Right atrium auricular region (tissue), 2 donors: ENCODE measurements at places on chromosomes 2 and 18.

GRCh38 chr2:113877711-113878598, 11.9 kb upstream of the ACTR3 start:
- DNase-seq: no peak

DNA sequence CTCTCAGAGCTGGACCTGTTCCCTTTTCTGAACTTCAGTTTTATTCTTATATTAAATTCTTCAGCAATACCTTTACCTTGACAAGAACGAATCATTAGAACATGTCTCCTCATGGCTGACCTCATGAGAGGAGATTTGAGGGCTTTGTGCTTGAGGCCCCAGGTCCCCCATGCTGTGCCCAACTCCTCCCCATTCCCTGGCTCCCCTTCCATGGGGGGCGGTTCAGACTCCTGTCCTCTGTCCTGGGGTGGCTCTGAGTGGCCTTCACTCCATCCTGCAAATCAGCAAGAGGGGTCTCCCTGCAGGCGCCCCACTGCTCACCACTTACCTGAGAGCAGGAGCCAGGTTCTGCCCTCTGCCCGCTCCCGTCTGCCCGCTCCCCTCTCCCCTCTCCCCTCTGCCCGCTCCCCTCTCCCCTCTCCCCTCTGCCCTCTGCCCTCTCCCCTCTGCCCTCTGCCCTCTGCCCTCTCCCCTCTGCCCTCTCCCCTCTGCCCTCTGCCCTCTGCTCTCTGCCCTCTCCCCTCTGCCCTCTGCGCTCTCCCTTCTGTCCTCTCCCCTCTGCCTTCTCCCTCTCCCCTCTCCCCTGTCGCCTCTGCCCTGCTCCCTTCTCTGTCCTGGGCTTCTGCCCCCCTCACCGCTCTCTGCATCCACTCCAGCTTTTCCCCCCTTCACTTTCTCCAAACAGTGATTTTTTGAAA, 98.7 kb upstream of the ALKAL2 start:
- no peak for DNase-seq

- no peak for DNase-seq
Measured at GRCh38 chr2:217751192-217751591, 251.6 kb downstream of the TNS1 start.

DNA sequence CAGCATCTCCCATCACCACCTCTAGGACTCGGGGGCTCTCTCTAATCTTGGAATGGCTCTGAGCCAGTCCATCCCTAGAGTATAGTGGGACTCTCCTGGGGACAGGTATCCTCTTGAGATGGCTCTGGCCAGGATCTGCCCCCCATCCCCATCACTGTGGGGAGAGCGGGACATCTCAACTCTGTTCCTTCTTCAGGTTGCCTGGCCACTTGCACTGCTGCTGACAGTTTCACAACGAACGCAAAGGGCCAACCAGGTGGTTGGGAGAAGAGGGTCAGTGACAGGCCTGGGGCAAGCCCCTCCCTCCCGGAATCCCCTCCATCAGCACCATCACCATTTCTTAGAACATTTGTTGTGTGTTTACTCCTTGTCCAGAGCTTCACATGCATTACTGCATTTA, 62.6 kb downstream of the CIB4 start:
- DNase-seq: no peak

DNA sequence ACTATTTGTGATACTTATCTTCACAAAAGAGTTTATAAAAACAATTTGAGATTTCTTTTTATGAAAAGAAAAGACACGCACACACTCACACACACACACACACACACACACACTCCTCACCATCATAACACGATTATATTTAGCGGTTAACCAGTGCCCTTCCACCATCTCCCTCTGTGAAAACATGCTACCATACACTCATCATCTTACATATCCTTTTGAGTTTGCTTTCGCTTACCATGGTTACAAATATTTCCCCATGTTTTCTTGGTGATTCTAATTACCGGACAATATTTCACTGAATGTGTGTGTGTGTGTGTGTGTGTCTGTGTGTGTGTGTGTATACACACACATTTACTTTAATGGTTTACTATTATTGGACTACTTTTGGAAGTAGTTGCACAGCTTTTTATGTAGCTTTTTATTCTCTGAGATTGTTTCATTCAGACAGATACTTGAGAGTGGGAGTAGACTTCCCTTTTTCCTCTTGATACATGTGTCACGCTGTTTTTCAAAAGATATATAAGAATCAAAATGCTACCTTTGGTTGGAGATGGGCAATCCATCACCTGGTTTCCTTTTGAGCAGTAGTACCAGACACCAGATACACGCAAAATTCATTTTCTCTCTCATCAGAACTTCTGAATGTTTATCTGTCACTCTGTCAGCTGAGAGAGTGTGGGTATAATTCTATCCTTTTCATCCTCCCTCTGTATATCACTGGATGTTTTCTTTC, 138.1 kb downstream of the SETBP1 start:
- no peak for DNase-seq

DNA sequence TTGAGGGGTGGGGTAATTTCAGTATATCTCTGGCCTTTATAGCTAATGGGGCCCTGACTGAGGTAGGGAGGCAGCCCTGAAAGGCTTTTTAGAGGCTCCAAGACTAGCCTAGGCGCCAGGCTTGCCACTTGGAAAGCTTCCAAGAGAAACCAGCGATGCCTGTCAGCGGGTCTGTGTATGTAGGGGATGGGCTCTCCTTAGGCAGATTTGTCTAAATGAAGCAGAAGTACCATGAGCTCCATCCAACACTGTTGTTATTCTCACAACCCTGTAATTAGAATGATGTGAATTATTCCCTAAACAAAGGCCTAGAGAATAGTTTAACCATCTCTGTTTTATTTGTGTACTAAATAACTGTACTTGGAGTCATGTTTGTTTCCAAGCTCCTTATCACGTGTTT, 138.1 kb downstream of the B3GNT2 start:
- DNase-seq: no peak

DNA sequence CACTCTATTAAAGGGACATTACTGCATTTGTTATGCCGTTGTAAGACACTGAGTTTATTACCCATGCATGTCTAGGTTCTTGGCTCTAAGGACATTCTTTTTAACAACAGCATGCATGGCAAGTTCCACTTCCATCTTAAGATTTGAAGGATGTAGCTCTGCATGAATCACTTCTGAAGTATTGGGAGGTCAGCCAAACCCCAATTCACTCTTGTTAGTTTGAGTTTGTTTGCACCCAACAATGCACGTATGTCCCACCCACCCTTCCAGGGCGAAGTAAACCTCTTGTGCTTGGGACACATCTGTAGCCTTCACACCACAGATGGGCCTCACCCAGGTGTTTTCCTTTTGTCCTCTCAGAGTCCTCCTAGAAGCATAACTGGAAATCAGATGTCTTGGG, 5.6 kb upstream of the LAMA3 start:
- no peak for DNase-seq

DNA sequence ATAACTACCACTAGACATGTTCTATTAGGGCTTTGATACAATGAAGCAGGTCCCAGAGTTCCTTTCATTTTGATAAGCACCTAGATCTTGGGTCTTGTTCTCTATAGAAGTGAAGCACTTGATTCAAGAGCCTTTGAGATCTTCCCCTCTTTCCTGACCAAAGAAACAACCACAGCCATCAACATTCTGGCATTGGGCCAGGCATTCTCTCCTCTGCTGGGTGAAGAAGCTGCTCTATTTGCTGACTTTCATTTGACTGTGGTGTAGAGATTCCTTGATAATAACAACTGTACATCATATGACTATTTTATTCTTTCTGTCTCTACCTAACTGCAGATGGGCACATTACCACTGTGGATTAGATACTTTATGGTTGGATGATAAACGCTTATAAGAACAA, 96.6 kb upstream of the LYPD1 start:
- DNase-seq: no peak

GRCh38 chr2:202909394-202910192, 1.9 kb downstream of the WDR12 start:
- DNase-seq: no peak

- DNase-seq: no peak
Measured at GRCh38 chr2:73212098-73212447, 2.0 kb upstream of the SMYD5 start.

GRCh38 chr2:241813644-241814392, 4.8 kb downstream of the NEU4 start:
- DNase-seq: no peak

GRCh38 chr2:153622285-153622684, 143.7 kb upstream of the RPRM start:
- DNase-seq: no peak

DNA sequence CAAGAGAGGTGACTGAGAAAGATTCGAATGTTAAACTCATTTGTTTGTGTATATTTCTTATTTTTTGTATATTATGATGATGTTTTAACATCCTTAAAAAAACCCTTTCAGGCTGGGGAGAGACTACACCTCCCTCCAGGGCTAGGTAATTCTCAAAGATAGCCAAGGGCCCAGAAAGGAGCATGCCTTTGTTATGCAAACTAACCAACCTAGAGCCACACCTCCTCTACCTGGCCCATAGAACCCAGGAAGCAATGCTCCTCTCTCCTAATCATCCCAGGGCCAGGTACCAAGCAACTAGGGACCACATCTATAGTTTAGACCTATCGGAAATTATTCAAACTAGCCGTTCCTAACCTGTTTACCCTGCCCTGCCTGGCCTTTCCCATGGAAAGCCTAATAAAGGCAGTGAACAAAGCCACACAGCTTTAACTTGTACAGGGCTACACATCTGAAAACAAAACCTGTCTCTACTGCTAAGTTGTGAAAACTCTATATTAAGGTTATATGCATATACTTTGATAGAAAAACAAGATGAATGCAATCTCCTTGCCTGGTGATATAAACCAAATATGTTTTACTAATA, 79.7 kb downstream of the COLEC12 start:
- no peak for DNase-seq

- DNase-seq: no peak
Measured at GRCh38 chr18:64403784-64404503, 255.1 kb upstream of the LINC00305 start.

DNA sequence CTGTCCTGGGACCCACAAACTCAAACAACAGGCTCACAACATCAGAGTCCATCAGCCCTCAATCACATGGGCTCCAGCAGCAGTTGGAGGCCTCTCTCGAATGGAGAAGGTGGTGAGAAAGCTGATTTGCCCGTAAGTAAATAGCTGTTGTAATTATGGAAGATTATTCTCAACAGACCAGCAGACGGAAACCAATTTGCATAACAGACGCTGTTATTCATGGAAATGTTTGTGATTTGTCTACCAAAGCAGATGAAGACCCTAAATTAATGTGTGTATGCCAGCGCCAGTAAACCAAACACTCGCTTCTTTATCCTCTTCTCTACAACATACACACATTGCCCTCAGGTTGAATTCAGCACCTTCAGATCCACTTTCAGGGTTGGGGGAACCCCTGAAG, 23.4 kb upstream of the GALNT14 start:
- DNase-seq: peak; percentile 18

DNA sequence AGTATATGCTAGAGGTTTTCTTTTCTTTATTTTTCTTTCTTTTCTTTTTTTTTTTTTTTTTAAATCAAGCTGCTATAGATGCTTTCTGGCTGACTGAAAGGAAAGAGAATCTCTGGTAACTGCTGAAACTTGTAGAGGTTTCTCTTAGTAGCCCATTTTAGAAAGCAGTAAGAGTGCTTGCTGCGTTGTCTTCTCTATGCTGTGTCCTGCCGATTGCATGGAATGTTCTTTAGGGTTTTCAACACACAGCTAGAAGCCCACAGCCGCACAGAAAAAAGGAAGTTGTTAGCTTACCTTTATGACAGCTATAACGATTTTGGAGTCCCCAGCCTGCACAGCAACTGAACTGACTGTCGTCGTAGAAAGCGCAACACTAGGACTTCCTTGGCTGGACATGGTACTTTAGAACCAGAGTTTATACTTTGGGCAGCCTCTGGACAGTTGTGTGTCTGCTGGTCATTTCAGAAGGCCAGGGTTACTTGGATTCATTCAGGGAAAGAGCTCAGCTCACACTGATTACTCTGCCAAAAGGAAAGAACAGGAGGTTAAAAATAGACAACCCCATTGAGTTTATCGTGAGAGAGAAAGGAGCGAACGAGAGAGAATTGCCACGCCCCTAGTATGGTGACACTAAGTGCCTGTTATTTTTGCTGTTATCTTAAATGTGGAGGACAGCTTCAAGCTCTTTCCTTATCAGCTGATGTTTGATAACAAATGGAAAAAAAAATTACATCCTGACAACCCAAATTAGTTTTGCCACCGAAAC, at the start of gene CCDC141:
Gene CCDC141, minus strand, starts transcription at position 592 of the 766 bp plus-strand sequence. Its CDS starts 196 bp downstream, at position 396.
- DNase-seq: no peak

DNA sequence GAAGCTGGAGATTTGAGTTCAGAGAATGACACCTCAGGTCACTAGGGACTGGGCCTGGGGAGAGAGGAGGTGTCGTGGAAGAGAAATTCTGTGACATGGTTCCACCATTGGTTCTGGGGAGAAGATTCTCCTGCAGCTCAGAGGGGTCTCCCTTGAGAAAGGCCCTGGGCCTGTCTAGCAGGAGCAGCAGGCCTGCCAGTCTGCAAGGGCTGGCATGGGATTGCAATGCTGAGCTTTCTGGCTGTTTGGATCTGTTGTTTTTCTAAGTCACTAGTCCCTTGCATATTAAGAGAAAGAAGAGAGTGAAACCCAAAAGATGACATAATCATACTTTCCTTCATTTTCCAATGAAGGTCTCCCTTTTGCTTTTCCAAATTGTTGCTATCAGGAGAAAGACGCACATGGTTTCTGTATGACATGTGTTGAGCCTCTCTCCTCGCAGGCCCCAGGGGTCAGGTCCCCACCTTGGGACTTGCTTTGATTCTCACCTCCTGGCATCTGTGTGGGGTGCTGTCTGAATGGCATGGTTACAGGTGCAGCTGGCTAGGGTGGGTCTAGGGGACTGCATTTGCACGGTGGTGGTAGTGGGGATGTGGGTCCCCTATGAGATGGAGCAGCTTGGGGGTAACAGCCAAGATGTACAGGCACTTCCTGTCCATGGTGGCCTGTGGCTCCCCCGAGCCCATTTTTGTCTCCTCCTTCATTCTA, 117.8 kb downstream of the GLI2 start:
- DNase-seq: no peak

DNA sequence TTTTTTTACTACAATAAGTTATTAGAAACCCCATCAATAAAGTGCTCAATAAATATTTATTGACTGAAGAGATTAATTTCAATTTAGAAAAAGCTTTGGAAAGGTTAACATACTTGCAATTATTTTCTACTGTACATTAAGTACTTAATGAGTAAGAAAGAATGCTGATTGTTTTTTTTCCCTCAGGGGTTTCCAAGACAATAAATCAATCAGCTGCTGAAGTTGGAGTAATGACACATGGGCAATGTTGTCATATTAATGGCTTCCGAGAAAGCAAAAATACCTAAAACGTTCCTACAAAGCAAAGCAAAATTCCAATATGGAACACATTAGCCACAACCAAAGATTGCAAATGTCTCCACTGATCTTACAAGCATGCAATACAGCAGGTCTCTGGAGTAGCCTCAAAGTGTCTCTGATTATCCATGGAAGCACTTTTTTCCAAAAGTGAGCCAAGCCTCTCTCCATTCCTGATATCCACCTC, 66.7 kb downstream of the ZC3H6 start:
- DNase-seq: no peak
